ENCODE measurements at places on chromosomes 16 and 17.

- DNase-seq, result peak; percentile 45
Measured at GRCh38 chr16:31215287-31216162, 1.4 kb downstream of the PYDC1 start.

GRCh38 chr17:11300738-11301137 lies 59.7 kb downstream of the SHISA6 start:
- DNase-seq, result no peak

GRCh38 chr17:382644-383533 lies 30.3 kb upstream of the RPH3AL start:
- DNase-seq, result no peak

GRCh38 chr16:68592466-68593337 lies 52.4 kb upstream of the CDH3 start:
- no peak for DNase-seq

DNA sequence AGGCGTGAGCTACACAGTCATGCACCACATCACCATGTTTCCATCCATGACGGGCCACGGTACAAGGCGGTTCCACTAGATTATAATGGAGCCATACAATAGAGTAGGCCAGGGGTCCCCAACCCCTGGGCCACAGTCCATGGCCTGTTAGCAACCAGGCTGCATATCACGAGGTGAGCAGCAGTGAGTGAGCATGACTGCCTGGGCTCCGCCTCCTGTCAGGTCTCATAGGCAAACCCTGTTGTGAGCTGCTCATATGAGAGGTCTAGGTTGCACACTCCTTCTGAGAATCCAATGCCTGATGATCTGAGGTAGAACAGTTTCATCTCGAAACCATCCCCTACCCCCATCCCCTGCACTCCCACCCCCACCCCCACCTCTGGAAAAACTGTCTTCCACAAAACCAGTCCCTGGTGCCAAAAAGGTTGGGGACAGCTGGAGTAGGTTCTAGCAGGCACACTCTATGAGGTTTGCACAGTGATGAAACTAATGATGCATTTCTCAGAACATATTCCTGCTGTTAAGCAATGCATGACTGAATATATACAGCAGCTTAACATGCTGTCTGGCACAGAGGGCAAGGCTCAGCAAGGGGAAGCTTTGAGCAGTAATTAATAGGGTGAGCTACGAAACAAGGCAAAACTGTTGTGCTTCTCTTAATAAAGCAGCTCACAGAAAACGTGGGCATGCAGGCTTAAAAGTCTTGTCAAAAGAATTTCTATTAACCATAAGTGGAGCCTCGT lies 108.0 kb downstream of the VPS53 start:
- DNase-seq, result no peak

DNA sequence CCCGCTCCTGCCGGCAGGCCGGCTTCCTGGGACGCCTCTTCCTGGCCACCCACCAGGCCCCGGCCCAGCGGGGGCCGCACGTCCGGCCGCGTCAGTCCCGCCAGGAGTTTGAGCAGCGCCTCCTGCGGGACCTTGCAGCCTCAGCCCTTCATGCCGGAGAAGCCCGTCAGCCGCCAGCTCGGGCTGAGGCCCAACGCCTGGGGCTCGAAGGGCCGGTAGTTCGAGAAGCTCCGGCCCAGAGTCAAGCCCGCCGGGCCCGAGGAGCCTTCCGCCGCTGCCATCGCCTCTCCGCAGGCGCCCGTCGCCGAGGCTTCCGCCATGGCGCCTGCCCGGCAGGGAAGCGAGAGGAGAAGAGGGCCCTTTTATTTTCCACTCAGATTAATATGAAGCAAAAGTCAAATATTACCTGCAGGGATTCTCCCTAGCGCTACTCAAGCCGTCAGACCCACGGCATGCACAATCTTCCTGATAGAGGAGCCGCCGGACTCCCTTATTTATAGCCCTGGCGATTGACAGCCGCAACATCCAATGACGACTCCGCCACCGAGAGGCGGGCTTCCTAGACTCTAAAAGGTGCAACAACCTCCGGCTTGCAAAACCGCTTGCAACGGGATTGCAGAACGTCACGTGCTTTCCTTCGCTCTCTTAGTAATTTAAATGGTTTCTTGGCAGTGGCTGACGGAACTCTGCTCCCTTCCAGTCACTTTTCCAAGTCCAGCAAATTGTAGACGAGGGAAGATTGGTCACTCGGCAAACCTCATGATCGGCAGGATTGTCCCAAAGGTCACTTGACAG lies at the start of gene SEPHS2:
Gene SEPHS2 (minus strand): TSS at position 467 of the 795 bp plus-strand sequence. CDS start 147 bp downstream, at position 320.
- peak; percentile 98 for DNase-seq

DNA sequence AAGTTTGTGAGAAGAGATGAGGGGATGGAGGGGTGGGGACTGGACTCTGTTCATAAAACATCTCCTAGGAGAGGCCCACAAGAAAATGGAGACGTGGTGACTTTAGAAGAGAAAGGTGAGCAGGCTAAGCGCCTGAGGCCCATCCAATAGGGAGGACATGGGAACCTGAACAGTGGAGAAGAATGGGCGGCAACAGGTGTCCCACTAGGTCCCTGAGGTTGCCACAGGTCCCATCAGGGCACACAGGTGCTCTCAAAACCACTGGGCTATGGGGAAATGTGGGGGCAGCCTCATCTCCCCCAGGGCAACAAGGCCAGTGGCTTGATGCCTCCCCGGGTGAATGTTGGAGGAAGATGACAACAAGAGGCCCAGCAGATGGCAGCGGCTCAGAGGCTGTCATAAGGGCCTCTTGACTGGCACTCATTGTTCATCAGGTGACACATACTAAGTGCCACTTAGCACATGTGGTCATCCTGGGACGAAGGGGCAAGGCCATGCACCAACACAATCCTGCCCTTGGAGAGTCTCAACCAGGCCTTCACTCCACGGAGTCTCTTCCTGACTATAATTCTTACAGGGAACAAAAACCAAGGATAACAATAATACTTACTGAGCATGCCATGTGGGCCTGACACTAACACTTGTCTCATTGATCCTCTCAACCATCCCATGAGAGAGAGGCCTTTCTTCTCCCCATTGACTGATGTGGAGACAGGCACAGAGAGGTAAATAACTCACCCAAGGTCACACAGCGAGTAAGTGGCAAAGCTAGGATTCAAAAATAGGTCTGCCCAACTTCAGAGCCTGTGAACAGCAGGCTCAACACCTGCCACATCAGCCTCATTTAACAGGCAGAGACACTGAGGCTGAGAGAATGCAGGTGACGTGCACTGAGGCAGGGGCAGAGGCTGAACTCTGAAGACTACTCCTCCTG lies 38.0 kb downstream of the CUEDC1 start:
- DNase-seq, result peak; percentile 48

DNA sequence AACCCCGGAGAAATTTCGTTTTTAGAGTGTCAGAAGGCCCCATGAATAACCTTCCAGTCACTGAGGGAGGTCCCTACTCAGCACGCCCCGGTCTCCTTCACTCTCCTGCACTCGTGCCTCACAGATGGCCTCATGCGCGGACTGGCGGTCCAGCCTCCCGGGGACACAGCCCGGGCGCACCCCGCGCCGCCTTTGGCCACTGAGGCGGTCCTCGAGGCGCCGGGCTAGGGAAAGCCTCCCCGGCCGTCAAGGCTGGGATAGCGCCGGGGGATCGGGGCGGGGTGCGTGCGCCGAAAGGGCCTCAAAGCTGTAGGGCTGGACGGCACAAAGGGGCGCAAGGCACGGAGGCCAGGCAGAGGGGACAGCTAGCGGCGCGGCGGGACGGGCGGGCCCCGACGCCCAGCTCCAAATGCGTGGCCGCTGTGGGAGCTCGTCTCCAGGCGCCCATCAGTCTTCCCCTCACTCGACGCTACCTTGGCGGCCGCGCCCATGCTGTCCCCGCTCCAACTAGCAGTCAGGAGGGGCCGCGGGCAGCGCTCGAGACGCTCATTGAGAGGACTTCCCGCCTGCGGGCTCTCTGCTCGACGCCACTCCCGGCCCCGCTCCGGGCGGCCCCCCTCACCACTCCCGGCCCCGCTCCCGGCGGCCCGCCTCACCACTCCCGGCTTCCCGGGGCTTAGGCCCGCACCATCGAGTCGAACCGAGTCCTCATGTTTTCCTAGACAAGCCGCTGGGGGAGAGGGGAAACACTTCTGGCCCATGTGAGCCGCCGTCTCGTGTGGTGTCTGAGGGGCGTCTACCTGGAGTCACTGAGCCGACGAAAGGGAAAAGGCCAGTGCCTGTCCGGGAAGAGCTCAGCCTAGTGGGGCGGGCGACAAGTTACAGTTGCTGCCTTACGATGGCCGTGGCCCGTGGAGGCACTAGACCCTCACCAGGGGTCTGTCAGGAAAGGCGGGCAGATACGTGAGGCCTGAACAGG lies at the start of gene USP6:
Gene USP6 (plus strand): TSS at position 360 of the 979 bp plus-strand sequence. CDS start 14,336 bp downstream, outside the sequence.
- peak; percentile 17 for DNase-seq

- no peak for DNase-seq
Measured at GRCh38 chr16:4687946-4688673, 5.3 kb upstream of the NUDT16L1 start.

- no peak for DNase-seq
Measured at GRCh38 chr17:47949946-47950345, 7.7 kb downstream of the PRR15L start.

DNA sequence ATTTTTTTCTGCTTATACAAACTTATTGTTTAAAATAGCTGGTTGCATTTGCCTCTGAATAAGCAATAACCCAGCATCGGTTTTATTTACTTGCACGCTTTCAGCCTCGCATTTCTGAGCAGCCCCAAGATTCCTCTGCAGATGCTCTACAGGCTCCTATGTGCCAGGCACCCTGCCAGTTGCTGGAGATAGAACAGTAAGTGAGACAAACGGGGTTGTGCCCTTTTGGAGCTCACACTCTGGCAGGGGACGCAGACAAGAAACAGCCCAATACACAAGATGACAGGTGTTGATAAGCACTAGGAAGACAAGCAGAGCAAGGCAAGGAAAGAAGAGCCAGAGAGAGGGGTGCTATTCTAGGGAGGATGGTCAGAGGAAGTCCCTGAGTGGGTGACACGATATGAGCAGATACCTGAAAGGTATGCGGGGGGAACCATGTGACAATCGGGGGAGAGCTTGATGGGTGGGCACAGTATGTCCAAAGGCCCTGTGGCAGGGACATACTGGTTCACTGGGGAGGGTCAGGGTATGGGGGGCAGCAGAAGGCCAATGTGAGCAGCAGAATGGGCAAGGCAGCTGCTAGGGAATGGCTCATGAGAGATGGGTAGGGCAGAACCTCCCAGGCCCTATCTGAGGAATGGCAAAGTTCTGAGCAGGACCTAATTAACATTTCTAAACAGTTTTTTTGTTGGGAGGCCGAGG lies 18.7 kb upstream of the ADORA2B start:
- no peak for DNase-seq

DNA sequence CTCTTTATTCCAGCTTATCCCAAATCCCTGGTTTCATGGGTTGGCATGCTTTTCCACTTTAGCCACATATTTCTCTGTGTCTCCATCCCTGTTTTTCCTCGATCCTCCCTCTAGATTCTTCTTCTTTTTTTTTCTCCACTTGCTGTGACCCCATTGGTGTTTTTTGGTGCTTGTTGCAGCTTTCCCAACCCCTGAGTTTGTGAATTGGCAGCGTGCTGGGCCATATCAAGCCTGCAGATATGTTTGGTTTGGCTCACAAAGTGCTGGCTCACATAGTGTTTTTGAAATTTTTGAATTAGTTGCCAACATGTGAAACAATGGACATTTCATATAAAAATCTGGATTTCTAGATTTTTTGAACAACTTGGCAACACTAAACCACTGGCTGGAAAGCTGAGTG lies 8.8 kb downstream of the GPR139 start:
- DNase-seq, result no peak

DNA sequence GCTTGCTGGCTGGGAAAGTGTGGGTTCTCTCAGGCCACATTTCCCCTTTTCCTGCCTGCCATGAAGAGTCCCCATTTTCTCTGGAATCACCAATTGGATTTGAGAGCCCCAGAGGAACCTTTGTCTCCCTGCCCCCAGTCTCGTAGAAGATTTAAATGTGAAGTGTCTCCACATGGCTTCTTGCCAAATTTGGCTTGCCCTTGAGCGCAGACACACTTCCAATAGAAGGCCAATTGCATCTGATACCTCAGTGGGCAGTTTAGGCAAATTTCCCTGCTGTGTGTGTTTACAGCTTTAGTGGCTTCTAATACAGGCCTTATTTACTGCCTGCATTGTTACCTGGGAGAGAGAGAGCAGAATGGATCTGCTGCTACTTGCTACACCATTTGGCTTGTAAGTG lies 29.7 kb downstream of the CDK5R1 start:
- DNase-seq, result no peak

DNA sequence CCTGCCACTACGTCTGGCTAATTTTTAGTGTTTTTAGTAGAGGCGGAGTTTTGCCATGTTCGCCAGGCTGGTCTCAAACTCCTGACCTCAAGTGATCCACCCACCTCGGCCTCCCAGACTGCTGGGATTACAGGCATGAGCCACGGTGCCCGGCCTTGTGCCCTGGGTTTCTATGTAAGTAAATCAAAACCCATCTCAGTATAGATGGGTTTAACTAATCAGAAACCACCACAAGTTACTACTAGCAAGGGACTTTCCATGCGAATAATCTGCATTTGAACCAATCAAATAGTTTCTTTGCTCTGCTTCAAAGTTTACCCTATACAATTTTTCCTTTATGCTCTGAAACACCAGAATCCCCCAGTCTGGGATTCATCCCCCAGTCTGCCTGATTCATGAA lies 16.5 kb upstream of the EIF1 start:
- DNase-seq, result peak; percentile 46

- no peak for DNase-seq
Measured at GRCh38 chr17:5705876-5706576, 121.7 kb upstream of the NLRP1 start.

- DNase-seq, result no peak
Measured at GRCh38 chr16:56174411-56174810, 16.9 kb upstream of the GNAO1 start.

- no peak for DNase-seq
Measured at GRCh38 chr17:63826468-63827001, 696 bp upstream of the PSMC5 start.

DNA sequence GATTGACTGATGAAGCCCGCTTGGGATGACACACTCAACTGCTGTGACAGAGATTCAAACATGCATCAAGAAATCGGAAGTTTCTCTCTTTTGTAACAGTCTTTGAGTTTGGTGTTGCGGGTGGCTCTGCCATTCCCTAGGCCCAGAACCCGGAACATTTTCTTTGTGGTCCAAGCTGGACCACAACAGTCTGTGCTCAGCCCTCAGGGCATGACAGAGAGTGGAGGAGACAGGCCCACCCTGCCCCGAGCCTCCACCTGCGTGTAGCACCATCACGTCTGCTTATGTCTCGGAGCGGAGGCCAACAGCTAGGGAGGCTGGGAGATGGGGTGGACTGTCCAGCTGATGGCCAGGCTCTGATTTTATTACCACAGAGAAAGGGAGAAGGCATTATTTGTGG lies 64.5 kb downstream of the SHISA6 start:
- no peak for DNase-seq

DNA sequence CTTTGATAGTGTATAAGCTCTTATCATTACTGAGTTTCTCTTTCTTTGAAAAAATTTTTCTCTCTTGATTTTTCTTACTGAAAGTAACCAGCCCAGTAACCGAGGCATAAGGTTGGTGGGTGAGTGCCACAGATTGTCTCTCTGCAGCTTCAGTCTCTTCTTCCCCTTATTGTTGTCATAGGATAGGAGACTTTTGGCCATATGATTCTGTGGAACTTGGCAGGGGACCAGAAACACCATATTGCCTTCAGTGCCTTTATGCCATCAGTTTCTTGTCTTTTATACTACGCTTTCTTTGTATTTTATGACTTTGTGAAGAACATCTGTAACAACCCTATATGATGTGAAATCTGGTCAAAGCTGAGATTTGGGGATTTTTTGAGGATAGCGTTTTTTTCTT lies 341.6 kb upstream of the TBX2 start:
- no peak for DNase-seq

Measured in activated CD4-positive, alpha-beta T cell treated with anti-CD3 and anti-CD28 coated beads for 36 hours (primary cell).